ENCODE measurements at places on chromosomes 5 and 9. TPM values are rescaled to one million over a fixed set of nuclear protein-coding genes. Genes with fewer than 3 reads are reported as not detected.

Gene IL13
- total RNA-seq: not detected

Gene HAVCR1
- 114 TPM for total RNA-seq

Gene ZFP37
- total RNA-seq: 4.1 TPM

Gene F2RL1
- 51.9 TPM for total RNA-seq

Gene GLRA1
- not detected for total RNA-seq

Gene CCL28
- 22.8 TPM for total RNA-seq

DNA sequence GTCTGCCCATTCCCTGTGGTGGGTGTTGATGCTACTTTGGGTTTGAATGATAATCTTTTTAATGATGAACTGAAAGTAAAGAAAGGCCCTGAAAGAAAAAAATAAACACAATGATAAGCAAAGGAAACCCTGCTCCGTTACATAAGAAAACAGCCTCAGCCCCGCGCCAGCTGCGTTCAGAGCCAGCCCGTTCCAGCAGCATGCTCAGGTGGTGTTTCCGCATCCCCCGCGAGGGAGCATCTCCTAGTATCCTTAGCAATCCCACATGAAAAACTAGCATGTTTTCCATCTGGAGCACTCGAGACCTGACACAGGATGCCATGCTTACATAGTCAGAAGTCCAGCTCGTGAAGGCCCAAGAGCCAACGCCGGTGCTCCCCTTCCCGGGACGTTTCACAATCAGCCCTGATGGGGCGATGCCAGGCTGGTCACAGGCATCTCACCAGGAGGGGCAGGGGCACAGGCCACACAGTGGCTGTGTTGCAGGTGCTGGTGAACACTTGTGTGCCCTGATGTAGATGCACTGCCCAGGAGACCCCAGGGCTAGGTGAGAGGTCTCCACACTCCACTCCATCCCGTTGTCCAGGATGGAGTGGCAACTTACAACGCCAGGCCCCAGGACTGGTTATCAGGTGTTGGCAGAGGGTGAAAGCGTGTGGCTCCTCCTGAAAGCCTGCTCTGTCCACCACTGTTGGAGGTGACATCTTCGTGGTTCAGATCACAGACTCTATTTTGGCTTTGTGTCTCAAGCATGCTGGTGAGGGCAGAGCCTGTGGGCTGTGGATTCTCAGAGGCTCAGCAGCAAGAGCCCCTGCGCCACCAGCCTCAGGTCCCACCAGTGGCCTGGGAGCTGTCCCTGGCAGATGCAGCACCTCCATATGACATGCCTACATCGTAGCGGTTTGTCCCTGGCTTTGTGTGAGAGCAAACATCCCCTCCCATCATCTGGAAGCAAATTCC is 246.8 kb upstream of the IRX1 start:
- no peaks in the 10 kb centered on the region for H3K4me1 ChIP-seq
- H3K27me3 ChIP-seq: no peaks in the 10 kb centered on the region
- no peaks in the 10 kb centered on the region for H3K36me3 ChIP-seq
- DNase-seq: peak; percentile 9
- no peak overlapping the region for H3K27ac ChIP-seq
- no peak overlapping the region for H3K4me3 ChIP-seq

DNA sequence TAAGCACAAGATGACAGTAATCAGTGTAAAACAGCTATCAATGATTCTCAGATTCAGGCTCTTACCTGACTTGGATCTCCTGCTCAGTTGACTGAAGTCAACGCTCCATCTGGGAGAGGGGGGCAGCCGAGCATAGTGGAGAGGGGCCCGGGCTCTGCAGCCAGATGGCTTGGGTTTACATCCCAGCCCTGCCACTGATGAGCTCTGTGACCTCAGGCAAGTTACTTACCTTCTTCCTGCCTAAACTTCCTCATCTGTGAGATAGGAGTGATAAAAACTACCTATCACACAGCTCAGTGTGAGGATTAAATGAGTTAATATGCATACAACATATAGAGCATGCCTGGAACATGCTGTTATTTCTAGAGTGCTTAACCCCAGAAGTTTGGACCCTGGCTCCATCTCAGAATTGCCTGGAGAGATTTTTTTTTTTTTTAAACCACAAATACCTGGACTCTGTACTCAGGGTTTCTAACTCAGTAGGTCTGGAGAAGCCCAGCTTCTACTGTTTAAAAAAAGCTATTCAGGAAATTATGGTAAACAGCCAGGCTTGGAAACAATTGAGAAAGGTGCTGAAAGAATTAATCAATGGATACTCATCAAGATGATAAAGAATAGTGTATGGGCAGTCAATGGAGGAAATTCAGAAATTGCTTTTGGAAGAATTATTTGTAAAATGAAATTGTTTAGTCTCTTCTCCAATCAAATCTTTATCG is 72.2 kb downstream of the ANKRD55 start:
- no peaks in the 10 kb centered on the region for H3K27me3 ChIP-seq
- H3K4me1 ChIP-seq: no peaks in the 10 kb centered on the region
- H3K36me3 ChIP-seq: no peaks in the 10 kb centered on the region
- DNase-seq: no peak
- H3K27ac ChIP-seq: peak overlapping the region; percentile 3

DNA sequence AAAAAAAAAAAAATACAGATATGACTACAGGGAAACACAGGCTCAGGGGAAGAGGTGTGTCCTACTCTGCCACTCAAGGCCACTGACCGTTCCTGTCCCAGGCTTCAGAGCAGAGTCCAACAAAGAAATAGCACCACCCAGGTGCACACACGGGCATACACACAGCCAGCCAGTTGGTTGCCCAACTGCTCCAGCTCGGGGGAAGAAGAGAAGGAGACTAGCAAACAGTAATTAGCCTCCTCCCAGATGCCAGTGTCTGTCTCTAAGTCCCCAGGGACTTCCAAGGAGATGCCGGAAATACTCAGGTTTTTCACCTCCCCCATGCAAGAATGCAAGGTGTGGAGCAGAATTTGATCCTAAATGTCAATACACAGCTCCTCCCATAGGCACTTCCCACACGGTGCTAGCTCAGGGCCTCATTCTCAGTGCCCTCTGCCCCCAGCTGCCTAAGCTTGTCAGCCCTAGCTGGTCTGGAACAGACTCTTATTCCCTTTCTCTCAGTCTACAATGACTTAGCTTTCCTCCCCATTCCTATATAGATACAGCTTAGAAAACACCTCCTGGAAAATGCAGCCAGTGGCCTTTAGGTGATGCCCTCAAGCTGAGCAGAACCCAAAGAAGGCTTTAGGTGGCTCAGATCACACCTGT is 1.7 kb downstream of the MYORG start:
- H3K4me1 ChIP-seq: peaks cover 18% of the 10 kb centered on the region
- DNase-seq: no peak
- H3K27me3 ChIP-seq: peaks cover 4% of the 10 kb centered on the region
- no peaks in the 10 kb centered on the region for H3K36me3 ChIP-seq

GRCh38 chr5:103569313-103570060 is 6.9 kb upstream of the NUDT12 start:
- no peaks in the 10 kb centered on the region for H3K27me3 ChIP-seq
- no peak for DNase-seq
- H3K4me3 ChIP-seq: no peak overlapping the region
- no peaks in the 10 kb centered on the region for H3K4me1 ChIP-seq
- H3K36me3 ChIP-seq: no peaks in the 10 kb centered on the region
- no peak overlapping the region for H3K27ac ChIP-seq

GRCh38 chr9:106875529-106875928 is 12.6 kb downstream of the ZNF462 start:
- peaks cover 34% of the 10 kb centered on the region for H3K4me1 ChIP-seq
- no peaks in the 10 kb centered on the region for H3K36me3 ChIP-seq
- no peaks in the 10 kb centered on the region for H3K27me3 ChIP-seq
- no peak overlapping the region for H3K27ac ChIP-seq
- no peak overlapping the region for H3K4me3 ChIP-seq

- H3K27me3 ChIP-seq: no peaks in the 10 kb centered on the region
- peaks cover 13% of the 10 kb centered on the region for H3K4me1 ChIP-seq
- H3K36me3 ChIP-seq: no peaks in the 10 kb centered on the region
- no peak overlapping the region for H3K27ac ChIP-seq
Observed at GRCh38 chr5:91223886-91224285, 159.2 kb downstream of the ARRDC3 start.

GRCh38 chr5:60891667-60892066 is 47.6 kb upstream of the ELOVL7 start:
- no peak for DNase-seq
- H3K36me3 ChIP-seq: peaks cover 5% of the 10 kb centered on the region
- no peak overlapping the region for H3K27ac ChIP-seq
- no peak overlapping the region for H3K4me3 ChIP-seq
- no peaks in the 10 kb centered on the region for H3K27me3 ChIP-seq
- no peaks in the 10 kb centered on the region for H3K4me1 ChIP-seq

DNA sequence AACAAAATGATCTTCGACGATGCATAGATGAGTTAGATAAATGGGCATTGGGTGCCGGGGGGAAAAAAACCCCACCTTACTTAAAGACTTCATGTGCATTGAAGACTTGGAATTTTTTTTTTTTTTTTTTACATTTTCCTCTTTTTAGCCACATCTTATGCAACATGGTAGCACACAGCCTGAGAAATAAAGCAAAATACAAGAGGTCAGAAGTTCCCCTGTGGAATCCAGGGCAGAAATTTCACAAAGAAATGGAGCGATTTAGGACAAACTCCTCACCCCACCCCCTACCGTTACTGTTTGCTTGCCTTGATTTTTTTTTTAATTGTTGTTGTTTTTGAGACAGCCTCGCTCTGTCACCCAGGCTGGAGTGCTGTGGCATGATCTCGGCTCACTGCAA is 153.2 kb downstream of the GOLPH3 start:
- H3K36me3 ChIP-seq: no peaks in the 10 kb centered on the region
- H3K27ac ChIP-seq: no peak overlapping the region
- no peaks in the 10 kb centered on the region for H3K27me3 ChIP-seq
- H3K4me3 ChIP-seq: no peak overlapping the region
- DNase-seq: no peak

DNA sequence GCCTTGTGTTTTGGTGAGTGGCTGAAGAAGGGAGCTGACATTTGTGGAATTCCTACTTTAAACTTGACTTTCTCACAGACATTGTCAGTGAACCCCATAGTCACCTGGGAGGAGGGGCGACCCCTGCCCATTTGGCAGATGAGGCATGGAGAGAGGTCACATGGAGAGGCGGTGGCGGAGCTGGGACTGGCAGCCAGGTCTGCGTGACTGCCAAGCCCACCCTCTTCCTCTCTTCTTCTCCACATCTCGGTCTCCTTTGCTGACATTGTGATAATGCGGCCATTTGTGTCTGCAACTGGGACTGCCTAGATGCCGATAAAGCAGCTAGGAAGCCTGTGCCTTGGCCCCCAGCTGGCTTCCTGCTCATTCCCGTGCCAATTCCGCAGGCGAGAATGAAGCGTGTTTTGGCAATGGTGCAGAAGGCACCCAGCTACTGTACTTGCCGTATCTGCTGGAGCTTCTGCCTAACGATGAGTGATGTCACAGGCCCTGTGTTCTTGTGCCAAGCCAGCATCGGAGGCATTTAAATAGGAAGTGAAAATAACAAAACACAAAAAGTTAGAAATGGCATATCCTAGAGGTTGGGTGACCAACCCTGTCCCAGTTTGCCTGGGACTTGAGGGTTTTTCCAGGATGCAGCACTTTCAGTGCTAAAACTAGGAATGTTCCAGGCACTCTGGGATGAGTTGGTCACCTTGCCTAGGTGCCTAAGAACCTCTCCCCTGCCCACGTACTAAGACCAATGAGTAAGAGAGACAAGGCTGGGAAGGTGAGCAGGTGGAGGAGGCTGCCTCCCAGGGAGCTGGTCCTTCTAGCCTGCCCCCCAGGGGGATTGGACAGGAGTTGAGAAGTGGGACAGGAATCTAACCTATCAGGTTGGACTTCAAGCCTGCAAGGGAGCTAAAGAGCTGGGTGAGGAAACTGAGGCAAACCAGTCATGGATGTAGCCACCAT is 23.6 kb downstream of the OLFML2A start:
- H3K27me3 ChIP-seq: no peaks in the 10 kb centered on the region
- no peaks in the 10 kb centered on the region for H3K4me1 ChIP-seq
- peak overlapping the region; percentile 10 for H3K27ac ChIP-seq
- no peak overlapping the region for H3K4me3 ChIP-seq

DNA sequence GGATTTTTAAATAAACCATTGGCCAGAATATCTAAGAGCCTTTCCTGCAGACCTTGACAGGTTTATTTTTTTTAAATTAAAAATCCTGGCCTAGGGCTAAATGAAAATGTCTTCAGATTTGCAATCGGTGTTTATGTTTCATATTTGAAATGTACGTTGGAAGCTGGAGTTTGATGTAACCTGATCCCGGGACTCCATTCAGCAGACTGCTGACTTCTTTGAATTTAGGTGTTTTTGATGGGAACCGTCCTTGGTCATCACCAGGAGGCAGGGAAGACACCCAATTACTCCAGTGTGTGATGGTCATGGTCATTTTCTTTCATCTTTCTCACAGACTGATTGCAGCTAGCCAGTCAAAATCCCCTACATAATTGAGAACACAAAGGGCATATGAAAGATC is 60.1 kb upstream of the BRINP1 start:
- no peaks in the 10 kb centered on the region for H3K4me1 ChIP-seq
- no peak overlapping the region for H3K27ac ChIP-seq
- no peak for DNase-seq
- no peaks in the 10 kb centered on the region for H3K27me3 ChIP-seq
- H3K4me3 ChIP-seq: no peak overlapping the region
- H3K36me3 ChIP-seq: no peaks in the 10 kb centered on the region

GRCh38 chr9:124488641-124489210 is 18.5 kb downstream of the NR5A1 start:
- no peak overlapping the region for H3K27ac ChIP-seq
- peaks cover 11% of the 10 kb centered on the region for H3K27me3 ChIP-seq
- DNase-seq: no peak
- H3K4me1 ChIP-seq: no peaks in the 10 kb centered on the region

DNA sequence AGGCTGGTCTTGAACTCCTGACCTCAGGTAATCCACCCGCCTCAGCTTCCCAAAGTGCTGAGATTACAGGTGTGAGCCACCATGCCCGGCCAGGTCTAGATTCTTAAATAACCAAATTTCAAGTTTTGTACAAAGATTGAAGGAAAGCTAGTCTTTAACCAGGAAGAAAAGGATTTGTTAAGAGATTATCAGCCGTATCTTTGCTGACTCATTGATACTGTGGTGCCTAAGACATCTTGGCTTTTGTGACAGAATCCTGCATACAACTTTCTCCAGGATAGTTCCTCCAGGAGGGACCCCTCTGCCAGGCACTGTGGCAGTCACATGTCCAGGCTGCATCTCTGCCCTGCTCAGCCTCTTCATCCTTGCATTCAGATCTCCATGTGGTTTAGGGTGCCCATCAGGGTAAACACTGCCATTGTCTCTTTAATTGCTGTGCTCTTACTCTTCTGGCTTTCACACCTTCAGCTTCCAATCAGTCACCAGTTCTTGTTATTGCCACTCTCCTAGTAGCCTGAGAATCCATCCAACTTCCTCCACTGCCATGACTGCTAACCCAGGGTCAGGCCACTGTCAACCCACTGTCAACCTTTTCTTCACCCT is 10.0 kb downstream of the MAP3K1 start:
- no peak overlapping the region for H3K27ac ChIP-seq
- DNase-seq: no peak
- H3K27me3 ChIP-seq: no peaks in the 10 kb centered on the region
- no peak overlapping the region for H3K4me3 ChIP-seq
- no peaks in the 10 kb centered on the region for H3K36me3 ChIP-seq
- peaks cover 17% of the 10 kb centered on the region for H3K4me1 ChIP-seq

- no peaks in the 10 kb centered on the region for H3K36me3 ChIP-seq
- H3K27me3 ChIP-seq: no peaks in the 10 kb centered on the region
- DNase-seq: no peak
- no peak overlapping the region for H3K27ac ChIP-seq
- no peak overlapping the region for H3K4me3 ChIP-seq
- no peaks in the 10 kb centered on the region for H3K4me1 ChIP-seq
Observed at GRCh38 chr5:5658226-5658625, 235.7 kb downstream of the ICE1 start.

- no peak overlapping the region for H3K4me3 ChIP-seq
- H3K27me3 ChIP-seq: peaks cover 20% of the 10 kb centered on the region
- H3K36me3 ChIP-seq: no peaks in the 10 kb centered on the region
- peak; percentile 52 for DNase-seq
- H3K4me1 ChIP-seq: no peaks in the 10 kb centered on the region
Observed at GRCh38 chr5:177982072-177982727, 13.8 kb downstream of the PROP1 start.
